ENCODE measurements at places on chromosomes 16 and 17. TPM values are rescaled to one million over a fixed set of nuclear protein-coding genes. Genes with fewer than 3 reads are reported as not detected.

RAMP2 gene
- total RNA-seq, result 80.5 TPM

- no peak for DNase-seq
Measured at GRCh38 chr16:66617728-66618127, 13.2 kb downstream of the CMTM3 start.

DNA sequence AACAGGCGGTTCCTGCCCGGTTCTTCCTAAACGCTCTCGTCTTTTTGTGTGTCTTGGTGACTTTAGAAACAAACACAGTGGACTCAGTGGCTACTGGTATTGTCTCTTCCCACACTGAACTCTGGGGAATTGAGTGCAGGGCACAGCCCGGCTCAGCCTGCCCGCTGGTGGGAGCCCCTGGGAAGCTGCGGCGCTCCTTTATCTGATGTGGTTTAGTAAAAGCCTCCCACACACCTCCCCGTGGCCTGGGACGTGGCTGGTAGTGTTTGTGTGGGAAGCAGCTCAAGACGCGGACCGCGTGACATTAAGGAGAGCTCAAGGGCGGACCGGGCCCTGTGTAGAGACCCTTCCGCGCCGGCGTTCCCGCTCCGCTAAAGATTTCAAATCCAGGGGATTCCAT lies 55.4 kb upstream of the PVALEF start:
- DNase-seq, result no peak

- no peak for DNase-seq
Measured at GRCh38 chr17:58755577-58756245, at the start of gene PPM1E. TSS of gene PPM1E (plus strand) at chr17:58755854.

GRCh38 chr17:2835780-2836179 lies 39.5 kb downstream of the RAP1GAP2 start:
- DNase-seq, result no peak

GPR179 gene
- not detected for total RNA-seq

DNA sequence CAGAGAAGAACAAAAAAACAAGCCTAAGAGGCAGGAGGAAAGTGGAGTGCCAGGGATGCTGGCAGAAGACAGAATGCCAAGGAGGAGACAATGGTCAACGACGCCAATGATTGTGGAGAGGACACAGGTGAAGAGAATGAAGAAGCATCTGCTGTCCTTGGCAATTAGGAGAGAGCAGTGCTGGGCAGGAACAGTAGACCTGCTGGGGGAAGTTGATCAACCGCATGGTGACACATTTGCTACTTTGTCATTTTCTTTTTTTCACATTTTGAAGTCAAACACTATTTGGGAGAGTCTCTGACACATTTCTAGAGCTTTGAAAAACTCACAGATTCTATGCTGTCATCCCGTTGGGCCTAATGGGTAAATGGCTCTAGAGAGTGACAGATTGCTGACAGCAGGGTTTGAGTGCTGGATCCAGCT lies 1.1 kb upstream of the PIK3R6 start:
- DNase-seq, result peak; percentile 9

MILR1 gene
- 6.2 TPM for total RNA-seq

ABCA10 gene
- total RNA-seq, result 6.8 TPM

DNA sequence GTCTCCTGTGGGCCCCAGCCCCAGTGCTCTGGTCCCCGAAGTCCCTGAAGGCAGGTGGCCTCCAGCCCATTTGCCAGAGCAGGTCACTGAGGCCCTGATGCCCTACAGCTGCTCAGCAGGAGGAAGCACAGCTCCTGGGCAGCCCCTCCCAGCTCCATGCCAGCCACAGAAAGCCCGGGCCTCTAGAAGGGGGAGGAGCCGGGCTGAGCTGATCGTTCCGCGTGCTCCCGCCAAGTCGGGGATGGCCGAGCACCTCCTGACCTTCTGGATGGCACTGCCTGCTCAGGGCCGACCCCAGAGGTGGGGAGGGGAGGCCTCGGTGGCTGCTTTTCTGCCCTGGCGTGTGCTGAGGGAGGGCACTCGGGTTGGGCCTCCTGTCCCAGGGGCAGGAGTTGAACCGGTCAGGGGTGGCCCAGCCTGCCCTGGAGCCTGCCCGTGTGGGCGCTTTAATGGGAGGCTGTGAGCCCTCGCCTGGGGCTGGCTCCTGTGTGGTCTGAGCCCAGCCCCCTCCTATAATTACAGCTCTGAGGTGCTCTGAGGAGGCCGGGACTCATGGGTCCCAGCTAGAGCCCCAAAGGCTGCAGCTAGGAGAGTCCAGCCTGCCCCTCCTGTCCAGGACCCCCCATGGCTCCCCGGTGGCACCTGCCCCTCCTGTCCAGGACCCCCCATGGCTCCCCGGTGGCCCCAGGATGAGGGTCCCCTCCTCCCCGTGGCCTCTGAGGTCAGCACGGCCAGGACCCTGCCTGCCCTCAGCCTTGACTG lies 29.7 kb downstream of the ZFPM1 start:
- DNase-seq, result no peak

TLCD2 gene
- 7.5 TPM for total RNA-seq

NGFR gene
- total RNA-seq, result 53.0 TPM

DNA sequence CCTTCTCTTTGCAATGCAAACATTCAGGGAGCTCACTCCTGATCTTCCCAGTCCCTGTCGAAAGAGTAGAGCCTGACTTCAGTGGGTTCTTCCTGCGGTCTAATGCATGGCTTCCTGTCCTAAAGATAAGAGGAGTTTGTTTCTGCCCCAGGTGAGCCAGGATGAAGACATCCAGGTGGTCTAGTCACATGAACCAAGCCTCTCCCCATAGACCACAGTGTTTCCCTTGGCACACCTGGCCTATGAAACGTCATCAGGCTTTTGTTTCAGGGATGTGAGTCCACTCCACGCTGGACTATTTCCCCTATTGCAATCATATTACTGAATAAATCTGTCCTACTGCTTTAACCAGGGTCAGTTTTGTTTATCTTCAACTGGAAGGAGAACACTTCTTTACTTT lies 21.1 kb downstream of the CES1 start:
- DNase-seq, result no peak

TBX21 gene
- total RNA-seq, result not detected

KRT14 gene
- 10.3 TPM for total RNA-seq

DNA sequence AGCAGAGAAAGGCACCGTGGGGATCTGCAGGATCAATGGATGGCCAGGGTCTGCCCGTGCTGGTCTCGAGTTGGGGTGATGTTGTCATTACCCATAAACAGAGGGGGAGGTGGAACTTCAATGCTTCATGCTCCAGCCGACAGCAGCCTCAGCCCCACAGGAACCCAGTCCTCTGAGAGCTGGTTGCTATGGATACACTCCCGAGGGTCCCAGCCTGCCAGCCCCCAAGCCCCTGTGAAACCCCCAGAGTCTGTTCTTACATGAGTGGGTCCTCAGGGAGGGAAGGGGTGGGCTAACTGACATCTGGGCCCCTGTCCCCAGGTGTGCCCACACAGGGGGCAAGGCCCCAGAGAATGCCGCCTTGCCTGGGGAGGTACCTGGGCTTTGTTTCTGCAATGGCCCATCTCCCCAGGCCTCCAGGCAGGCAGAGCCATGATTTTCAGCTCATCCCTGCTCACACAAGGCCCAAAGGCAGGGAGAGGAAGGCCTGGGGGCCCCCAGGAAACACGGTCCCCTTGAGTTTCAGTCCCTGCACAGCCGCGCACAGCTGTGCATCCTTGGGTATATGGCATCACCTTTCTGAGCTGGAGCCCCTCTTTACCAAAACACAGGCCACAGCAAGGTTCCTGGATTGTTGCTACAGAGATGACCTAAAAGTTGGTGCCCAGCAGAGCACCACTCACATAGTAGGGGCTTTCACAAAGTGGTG lies 223.7 kb downstream of the ZNF423 start:
- DNase-seq, result no peak

NOG gene
- total RNA-seq, result not detected

GRCh38 chr16:85357924-85358505 lies 245.7 kb upstream of the CIBAR2 start:
- no peak for DNase-seq

- no peak for DNase-seq
Measured at GRCh38 chr17:49214676-49215360, 4.3 kb downstream of the ABI3 start.
